IMR-90 (cell line): ENCODE measurements at places on chromosomes 3 and 15. TPM values are rescaled to one million over a fixed set of nuclear protein-coding genes. Genes with fewer than 3 reads are reported as not detected.

DNA sequence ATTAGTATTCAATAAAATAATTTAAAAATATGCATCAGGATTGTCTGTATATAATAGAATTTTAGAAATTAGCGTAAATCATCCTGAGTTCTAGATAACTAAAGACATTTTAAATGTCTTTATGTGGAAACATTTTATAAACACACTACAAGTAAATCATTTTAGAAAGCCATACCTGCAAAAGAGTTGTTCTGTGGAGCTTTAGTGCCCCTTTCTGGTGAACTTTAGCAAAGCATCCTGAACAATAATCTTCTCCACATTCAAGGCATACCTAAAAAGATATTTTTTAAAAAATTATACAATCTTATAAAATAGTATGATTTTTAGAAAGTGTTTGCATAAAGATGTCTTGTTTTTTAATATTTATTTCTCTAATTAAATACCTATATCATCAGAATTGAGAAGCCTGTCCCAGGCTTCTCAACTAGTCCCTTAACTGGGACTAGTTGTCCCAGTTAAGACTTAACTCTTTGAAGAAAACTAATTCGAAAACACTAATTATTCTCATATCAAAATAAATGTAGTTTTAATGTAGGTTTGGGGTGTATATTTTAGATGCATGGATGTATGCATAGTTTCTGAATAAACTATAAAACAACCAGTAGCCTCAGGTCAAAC is 29.7 kb downstream of the ZBBX start:
- DNase-seq = no peak

DNA sequence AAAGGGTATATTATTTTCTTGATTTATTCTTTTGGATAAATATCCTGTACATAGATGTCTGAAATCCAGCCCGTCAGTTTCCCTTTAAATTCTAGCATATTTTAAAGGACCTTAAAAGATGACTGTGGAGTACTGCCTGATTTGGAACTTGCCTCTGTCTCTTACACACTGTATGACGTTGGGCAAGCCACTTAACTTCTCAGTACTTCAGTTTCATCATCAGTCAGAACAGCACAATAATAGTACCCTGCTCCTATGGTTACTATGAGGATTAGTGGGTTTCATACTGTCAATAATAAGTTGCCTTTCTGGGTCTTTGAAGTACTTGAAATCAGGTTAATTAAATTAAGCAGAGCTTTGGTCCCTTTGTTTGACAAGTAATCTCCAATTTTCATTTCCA is 374.3 kb downstream of the TIGIT start:
- DNase-seq = no peak

- DNase-seq = no peak
These were observed 9.6 kb downstream of the UBL7 start for GRCh38 chr15:74451322-74451721.

- no peak for DNase-seq
These were observed 41.9 kb upstream of the CCNB2 start for GRCh38 chr15:59063042-59063441.

Gene CASR
- not detected in 2 replicates for total RNA-seq

Gene DPH3
- total RNA-seq = 32.1 and 34.4 TPM in 2 replicates

GRCh38 chr15:59059076-59059597 is 45.8 kb upstream of the CCNB2 start:
- no peak for DNase-seq

Gene CADPS
- total RNA-seq = not detected in 2 replicates

Gene SNRPN
- 167 and 185 TPM in 2 replicates for total RNA-seq

Gene PLCH1
- not detected in 2 replicates for total RNA-seq

GRCh38 chr3:61353382-61353781 is 102.1 kb upstream of the FHIT start:
- no peak for DNase-seq

Gene ARPP21
- total RNA-seq = not detected in 2 replicates

- DNase-seq = no peak
These were observed 6.7 kb downstream of the CISH start for GRCh38 chr3:50604628-50605588.
